ENCODE measurements at places on chromosomes 6 and 20.

GRCh38 chr20:2761885-2762284, 38.5 kb downstream of the CPXM1 start:
- no peak for DNase-seq

DNA sequence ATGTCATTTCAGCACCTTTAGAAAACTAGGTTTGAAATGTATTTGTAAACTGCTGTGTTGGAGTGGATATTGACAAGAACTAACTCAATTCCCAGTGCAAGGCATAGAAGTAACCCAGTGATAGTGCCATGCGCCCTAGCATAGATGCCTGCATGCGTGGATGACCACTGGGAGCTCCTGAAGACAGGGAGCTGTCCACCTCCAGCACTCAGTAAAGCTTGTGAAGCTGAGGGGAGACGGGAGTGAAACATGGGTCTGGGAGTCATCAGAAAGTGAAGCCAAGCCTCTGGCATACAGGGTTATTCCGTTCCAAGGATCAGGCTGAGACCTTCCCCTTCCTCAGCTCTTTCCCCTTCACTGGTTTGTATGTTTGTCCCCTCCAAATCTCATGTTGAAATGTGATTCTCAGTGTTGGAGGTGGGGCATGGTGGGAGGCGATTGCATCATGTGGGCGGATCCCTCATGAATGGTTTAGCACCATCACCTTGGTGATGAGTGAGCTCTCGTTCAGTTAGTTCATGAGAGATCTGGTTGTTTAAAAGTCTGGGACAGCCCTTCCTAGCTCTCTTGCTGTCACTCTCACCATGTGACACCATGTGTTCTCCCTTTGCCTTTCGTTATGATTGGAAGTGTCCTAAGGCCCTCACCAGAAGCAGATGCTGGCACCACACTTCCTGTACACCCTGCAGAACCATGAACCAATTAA, 146.5 kb upstream of the FERMT1 start:
- peak; percentile 6 for DNase-seq

- DNase-seq, result no peak
Measured at GRCh38 chr6:117329926-117330325, 64.6 kb downstream of the VGLL2 start.

GRCh38 chr6:136201732-136202131, 48.4 kb downstream of the MTFR2 start:
- DNase-seq, result no peak

- no peak for DNase-seq
Measured at GRCh38 chr20:41478026-41478425, 111.4 kb upstream of the EMILIN3 start.

GRCh38 chr6:158789115-158789917, 29.9 kb downstream of the EZR start:
- peak; percentile 89 for DNase-seq

- DNase-seq, result no peak
Measured at GRCh38 chr6:44171899-44172546, 13.4 kb downstream of the CAPN11 start.

All from Jurkat, Clone E6-1 (cell line).